Germinal center (tissue), 1 donor: ENCODE measurements at places on chromosomes 2 and 18.

DNA sequence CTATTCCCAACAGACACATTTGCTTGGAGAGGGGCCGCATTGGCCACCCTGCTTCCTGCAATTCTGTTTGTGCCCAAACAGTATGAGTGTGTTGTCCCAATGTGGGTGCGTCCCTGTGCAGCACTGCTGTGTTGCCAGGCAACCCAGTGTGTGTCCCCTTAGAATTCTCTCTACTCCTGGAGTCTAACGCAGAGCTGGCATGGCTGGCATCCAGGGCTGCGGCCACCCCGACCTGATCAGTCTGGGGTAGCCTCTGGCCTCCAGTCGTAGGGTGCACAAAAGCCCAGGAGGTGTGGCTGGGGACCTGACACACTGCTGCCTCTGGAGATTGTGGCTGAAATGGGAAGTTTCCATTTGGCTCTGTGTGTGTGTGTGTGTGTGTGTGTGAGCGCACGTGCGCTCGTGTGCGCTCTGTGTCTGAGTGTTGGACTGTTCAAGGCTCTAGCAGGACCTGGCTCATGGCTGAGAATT, 48.0 kb downstream of the TEX44 start:
- no peak for DNase-seq

DNA sequence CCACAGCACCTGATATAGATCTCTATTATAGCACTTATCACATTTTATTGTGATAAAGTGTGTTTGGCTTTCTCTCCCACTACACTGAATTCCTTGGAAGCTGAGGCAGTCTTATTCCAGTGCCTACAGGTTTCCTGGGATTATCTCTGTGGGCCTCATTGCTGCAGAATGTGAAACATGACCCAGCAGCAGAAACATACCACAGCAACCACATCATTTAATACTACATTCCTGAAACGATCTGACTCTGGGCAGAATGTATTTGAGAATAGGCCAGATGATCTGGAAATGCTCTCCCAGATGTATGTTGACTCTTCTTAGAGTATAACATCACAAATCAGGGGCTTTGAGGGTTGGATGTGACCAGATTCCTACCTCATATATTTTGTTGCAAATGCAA, 323.5 kb upstream of the TANK start:
- DNase-seq = no peak

DNA sequence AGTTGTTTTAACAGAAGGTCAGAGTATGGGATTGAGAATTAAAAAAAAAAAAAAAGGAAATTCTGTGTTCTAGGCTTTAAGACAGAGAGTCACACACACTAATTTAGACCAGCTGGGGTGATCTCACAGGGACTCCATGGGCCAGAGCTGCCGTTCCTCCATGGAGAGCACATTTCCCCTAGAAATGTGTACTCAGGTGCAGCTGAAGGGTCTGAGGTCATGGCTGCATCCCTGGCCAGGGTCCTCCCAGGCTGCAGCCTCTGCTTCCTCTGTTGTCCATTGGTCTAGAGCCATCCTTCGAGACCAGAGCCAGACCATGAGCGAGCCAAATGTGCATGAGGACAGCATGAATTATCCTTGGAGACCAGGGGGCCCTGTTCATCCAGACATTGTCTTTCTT, 190.1 kb upstream of the TNP1 start:
- no peak for DNase-seq

- peak; percentile 45 for DNase-seq
Measured at GRCh38 chr2:6866275-6866671, 566 bp upstream of the CMPK2 start.

GRCh38 chr2:149456285-149456684, 125.9 kb downstream of the LYPD6 start:
- no peak for DNase-seq

GRCh38 chr2:54456362-54456611, 160 bp downstream of the SPTBN1 start:
- DNase-seq = no peak

- no peak for DNase-seq
Measured at GRCh38 chr2:3290655-3291054, 87.0 kb downstream of the EIPR1 start.

DNA sequence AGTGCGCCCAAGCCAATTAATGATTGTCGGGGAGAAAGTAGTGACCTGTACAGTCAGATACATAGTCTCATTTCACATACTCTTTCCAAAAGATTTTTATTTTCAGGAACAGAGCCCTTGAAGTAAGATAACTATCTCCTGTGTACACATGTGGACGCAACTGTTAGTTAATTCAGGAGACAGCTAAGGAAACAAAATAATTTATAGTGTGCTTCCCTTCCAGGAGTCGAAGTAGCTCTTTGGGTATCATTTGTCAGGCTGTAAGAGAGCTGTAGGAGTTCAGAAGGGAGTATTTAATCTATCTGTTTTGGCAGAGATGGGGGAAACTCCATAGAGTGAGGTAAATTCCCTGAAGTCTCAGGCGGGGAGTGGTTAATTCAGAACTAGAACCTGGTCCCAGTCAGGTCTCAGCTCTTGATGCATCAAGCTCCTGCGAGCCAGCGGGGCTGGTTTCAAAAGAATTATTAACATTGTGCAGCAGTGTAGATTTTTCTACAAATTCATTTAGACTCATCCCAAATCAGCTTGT, 63.0 kb downstream of the MAPK4 start:
- no peak for DNase-seq
